NCI-H146 (cell line): ENCODE measurements at places on chromosomes 4 and X.

GRCh38 chr4:98203332-98204235, 57.6 kb upstream of the RAP1GDS1 start:
- no peak for DNase-seq

- DNase-seq, result no peak
Observed at GRCh38 chr4:79408063-79408462, at the start of gene GK2. TSS of gene GK2 (minus strand) at chr4:79408228. CDS start at chr4:79408200, 28 bp downstream.

DNA sequence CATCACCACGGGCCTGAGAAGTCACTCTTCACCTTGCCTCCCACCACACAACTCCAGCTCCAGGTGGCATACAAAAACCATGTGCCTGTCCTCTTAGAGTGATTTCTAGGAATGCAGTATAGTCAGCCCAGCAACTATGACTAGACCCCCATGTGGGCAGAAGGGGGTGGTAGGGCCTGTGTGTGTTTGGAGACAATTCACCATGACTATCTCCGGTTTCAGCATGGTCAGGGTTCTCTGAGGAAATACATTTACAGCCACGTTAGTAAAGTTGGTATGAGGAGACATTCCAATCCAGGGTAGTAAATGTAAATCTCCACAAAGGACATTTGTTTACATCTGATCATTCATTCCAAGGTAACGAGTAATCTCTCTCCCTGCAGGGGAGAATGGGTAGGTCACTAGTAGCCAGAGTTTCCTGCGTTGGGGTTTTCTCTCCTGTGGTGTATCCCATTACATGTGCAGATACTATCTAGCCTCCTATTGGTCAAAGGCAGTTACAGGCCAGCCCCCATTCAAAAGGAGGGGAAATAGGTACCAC, 4.2 kb upstream of the MTMR1 start:
- no peak for DNase-seq

DNA sequence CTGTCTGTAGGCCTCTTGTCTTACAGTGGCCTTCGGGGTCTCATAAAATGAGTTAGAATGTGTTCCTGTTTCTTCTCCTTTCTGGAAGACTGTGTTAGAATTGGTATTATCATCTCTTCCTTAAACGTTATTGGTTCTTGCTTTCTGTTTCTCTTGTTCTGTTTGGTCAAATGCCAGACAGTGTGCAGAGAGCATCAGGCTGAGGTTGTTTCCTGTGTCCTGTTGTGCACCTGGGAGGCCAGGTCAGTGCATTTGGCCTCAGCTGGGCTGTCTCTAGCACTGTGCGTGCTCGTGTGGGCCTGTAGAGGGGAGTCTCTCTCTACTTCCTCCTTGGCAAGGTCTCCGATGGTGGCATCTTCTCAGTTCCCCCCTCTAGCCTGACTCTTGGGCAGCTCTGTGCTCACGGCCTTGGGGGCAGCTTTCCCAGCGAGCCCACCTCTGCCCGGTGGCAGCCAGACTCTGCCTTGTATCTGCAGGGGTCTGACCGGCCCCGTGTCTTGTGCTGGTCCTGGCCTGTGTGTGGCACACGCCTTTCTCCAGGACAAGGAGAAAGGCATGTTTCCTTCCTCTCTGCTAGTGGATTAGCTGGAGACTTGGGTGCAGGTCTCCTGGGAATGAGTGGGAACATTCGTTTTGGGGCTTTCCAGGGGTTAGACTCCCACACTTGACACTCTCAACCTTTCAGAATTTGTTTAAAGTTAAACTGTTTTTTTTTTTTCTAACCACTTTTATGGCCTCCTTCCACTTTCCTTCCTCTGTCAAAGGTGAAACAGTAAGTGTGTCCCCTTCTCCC, 62.3 kb downstream of the FAM193A start:
- no peak for DNase-seq

DNA sequence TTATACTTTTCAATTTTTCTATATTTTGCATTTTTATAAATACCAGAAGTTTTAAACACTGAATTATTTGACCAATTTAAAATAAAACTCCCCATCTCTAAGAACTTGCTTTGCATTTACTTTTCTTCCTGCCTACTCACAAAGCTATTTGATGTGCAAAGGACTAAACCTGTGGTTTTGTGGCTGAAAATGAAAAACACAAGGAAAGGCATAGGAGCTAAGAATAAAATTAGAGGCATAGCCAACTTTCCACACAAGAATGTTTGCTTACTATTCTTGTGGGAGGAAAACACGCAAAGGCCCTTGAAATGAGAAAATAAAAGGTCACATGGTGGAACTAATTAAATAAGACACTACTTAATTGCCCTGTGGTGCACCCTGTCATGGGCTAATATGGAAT, 221.2 kb downstream of the KLHL13 start:
- DNase-seq, result no peak

- no peak for DNase-seq
Observed at GRCh38 chr4:57051524-57051923, 58.7 kb downstream of the IGFBP7 start.

GRCh38 chr4:64682481-64682880, 273.2 kb upstream of the TECRL start:
- no peak for DNase-seq

- no peak for DNase-seq
Observed at GRCh38 chr4:75046641-75047040, 113.7 kb downstream of the PARM1 start.

DNA sequence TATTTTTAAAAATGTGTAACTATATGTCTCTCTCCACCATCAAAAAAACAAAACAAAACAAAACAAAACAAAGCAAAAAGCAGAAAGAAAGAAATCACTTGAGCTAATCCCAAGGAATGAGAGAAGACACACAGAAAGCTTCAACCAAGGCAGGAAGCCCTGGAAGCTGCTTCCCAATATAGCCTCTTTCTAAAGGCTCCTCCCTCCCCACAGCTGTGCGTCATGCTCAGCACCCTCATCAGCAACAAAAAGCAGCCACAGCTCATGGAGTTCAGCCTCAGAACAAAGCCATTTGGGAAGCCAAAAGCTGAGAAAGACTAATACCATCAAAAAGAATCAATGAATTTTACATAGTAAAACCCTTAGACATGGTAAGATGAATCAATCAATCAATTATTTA, 501.6 kb upstream of the SMIM31 start:
- peak; percentile 0 for DNase-seq

GRCh38 chrX:24260842-24261550, 52.9 kb downstream of the SUPT20HL2 start:
- no peak for DNase-seq

GRCh38 chr4:68592673-68593072, 16.6 kb upstream of the UGT2B17 start:
- DNase-seq, result no peak

- no peak for DNase-seq
Observed at GRCh38 chr4:36399762-36400353, 118.4 kb downstream of the DTHD1 start.
